Motor neuron (in vitro differentiated cells): ENCODE measurements at places on chromosomes 16 and 17. TPM values are rescaled to one million over a fixed set of nuclear protein-coding genes. Genes with fewer than 3 reads are reported as not detected.

ZPBP2 gene
- not detected in 2 replicates for total RNA-seq

SDF2 gene
- 73.5 and 79.9 TPM in 2 replicates for total RNA-seq

PIPOX gene
- 2.2 and 3.8 TPM in 2 replicates for total RNA-seq

GRB7 gene
- 1.8 and 2.0 TPM in 2 replicates for total RNA-seq

CXCL16 gene
- total RNA-seq: 9.3 and 10.6 TPM in 2 replicates

ABCC11 gene
- 0.27 and 0.31 TPM in 2 replicates for total RNA-seq

TBC1D3C gene
- total RNA-seq: 0.25 and 0.36 TPM in 2 replicates

WNT9B gene
- total RNA-seq: 0.11 TPM in 1 of 2 replicates, not detected in the other

CACNB1 gene
- total RNA-seq: 5.7 and 7.5 TPM in 2 replicates

SP6 gene
- total RNA-seq: 0.24 and 0.38 TPM in 2 replicates

MT3 gene
- total RNA-seq: 4.9 and 5.0 TPM in 2 replicates

PRDM7 gene
- total RNA-seq: 0.09 and 0.21 TPM in 2 replicates

TP53TG3F gene
- 0.18 and 0.21 TPM in 2 replicates for total RNA-seq

PERCC1 gene
- total RNA-seq: 1.1 TPM in 1 of 2 replicates, not detected in the other

HAGHL gene
- total RNA-seq: 16.6 and 17.2 TPM in 2 replicates

CDK5RAP3 gene
- total RNA-seq: 115 and 126 TPM in 2 replicates

CRHR1 gene
- total RNA-seq: 0.46 TPM in 1 of 2 replicates, not detected in the other

CDC42EP4 gene
- total RNA-seq: 35.4 and 35.7 TPM in 2 replicates

CCL4 gene
- total RNA-seq: 1.7 TPM in 1 of 2 replicates, not detected in the other

HS3ST3A1 gene
- total RNA-seq: 5.9 and 6.0 TPM in 2 replicates

CSH1 gene
- total RNA-seq: 0.46 TPM in 1 of 2 replicates, not detected in the other

ABCA10 gene
- 9.1 and 14.6 TPM in 2 replicates for total RNA-seq
